Activated T-helper 1 cell treated with Interleukin-2 at 50 U/mL for 16 hours (primary cell): ENCODE measurements at places on chromosomes 6 and 20.

- no peak for DNase-seq
Observed at GRCh38 chr6:168072730-168073129, 6.3 kb downstream of the FRMD1 start.

GRCh38 chr20:58886546-58886945 lies 34.0 kb downstream of the GNAS start:
- no peak for DNase-seq

DNA sequence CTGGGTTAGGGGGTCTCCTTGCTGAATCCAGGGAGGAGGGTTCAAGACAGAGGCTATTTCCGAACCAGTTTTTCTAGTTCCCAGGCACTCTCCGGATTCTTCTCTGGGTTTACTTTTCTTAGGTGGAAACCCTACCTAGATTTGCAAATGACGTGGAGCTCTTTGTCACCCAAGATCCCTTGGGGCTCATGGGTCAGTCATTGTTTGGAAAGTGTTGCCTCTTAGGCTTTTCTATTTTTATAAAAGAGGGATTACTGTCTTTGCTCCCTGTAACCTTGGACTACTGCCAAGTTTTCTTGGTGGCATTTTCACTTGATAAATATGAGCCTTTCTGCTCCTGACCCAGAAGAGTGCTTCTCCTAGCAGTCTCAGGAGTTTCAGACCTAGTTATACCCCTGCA lies 33.6 kb downstream of the FAM209B start:
- no peak for DNase-seq

DNA sequence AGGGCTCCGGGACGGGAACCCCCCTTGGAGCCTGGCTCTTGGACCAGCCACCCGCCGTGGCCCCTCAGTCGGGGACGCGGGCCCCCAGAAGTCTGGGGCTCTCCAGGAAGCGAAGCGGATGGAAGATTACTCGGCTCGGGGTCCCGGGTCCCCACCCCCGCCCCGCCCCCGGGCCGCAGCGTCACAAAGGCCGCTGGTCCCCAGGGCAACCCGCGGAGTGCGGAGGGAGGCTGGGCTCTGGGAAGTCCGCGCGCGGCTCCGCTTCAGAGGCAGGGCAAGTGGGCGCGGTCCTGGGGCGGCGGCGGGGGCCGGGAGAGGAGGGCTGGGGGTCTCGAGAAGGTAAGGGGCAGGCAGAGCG lies at the start of gene FNDC11:
TSS of gene FNDC11 (plus strand) at position 227 of the 358 bp plus-strand sequence. CDS start 1,505 bp downstream, outside the sequence.
- DNase-seq, result no peak

GRCh38 chr6:52643158-52643557 lies 27.8 kb upstream of the TMEM14A start:
- no peak for DNase-seq

DNA sequence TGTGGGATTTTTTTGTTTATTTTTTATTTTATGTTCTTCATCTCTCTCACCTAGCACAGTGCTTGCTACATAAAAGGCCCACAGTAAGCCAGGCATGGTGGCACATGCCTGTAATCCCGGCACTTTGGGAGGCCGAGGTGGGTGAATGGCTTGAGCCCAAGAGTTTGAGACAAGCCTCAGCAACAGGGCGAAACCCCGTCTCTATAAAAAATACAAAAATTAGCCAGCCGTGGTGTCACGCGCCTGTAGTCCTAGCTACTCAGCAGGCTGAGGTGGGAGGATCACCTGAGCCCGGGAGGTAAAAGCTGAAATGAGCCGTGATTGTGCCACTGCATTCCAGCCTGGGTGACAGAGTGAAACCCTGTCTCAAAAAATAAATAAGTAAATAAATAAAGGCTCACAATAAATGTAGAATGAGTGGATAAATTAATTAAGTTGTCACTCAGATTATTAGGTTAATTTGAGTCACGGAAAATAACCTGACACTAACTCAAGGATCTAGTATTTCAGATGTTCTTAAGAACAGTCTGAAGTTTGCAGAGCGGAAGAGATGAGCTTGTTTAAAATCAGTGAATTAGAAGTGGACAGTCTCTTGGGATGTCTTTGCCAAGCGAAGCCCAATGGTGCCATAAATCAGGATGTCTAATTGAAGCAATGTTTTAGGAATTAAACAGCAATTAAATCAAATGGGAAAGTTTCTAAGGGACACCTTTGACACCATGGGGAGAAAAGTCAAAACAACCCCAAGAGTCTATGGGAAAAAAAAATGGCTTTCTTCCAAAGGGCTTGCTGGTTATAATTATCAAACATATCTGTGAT lies 214.4 kb downstream of the ZNF217 start:
- DNase-seq, result no peak

- DNase-seq, result no peak
Observed at GRCh38 chr6:129486327-129486726, 223.7 kb downstream of the ARHGAP18 start.

DNA sequence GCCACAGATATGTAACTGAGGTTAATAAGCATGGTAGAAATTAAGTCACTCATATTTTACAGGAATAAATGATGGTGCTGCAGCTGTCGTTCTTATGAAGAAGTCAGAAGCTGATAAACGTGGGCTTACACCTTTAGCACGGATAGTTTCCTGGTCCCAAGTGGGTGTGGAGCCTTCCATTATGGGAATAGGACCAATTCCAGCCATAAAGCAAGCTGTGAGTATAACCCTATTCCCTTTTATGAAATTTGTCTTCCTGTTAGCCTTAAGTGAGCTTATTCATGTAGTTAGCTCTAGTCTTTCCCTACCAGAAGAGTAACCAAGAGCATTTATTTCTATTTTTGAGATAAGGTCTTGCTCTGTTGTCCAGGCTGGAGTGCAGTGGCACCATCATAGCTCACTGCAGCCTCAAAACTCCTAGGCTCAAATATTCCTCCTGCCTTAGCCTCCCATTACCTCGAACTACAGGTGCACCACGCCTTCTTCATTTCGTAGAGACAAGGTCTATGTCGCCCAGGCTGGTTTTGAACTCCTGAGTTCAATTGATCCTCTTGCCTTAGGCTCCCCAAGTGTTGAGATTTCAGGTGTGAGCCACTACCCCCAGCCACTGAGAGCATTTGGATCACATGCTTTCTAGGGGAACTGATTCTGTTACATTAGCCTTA lies 12.0 kb downstream of the TCP1 start:
- DNase-seq, result no peak

DNA sequence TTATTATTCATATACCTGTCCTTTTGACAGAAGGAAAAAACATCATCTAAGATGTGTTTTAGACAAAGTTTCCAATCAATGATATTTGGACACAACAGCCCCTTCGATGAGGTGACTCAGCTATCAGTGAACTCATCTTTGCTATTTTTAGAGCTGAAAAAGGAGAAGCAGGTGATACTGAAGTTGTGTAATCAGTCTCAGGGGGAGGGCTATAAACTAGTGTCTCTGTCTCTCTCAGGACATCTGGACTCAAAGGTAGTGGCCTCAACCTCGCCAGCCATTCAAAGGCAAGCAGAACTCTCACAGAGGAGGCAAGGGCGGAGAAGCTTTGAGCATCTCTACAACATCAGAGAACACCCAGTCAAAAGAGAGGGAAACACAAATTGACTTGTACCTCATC lies 135.4 kb downstream of the BFSP1 start:
- DNase-seq, result no peak

DNA sequence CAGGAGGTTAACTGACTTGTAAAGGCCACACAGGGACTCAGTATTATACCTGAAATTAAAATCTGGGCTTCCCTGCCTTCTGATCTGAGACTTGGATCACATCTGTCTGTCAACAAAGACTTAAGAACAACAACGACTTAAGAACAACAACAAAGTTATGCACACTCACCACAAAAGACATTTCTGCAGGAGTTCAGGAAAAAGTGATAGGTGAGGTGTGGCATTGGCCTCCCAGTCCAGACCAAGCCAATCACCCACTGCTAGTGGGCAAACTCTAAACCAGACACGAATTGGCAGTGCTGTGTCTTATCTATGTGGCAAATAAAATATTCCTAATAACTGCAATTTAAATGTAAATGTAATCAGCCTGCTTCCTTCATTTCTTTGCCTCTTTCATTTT lies 61.3 kb downstream of the PRDM1 start:
- no peak for DNase-seq

- DNase-seq, result no peak
Observed at GRCh38 chr6:164283574-164283973, 869.1 kb downstream of the QKI start.

DNA sequence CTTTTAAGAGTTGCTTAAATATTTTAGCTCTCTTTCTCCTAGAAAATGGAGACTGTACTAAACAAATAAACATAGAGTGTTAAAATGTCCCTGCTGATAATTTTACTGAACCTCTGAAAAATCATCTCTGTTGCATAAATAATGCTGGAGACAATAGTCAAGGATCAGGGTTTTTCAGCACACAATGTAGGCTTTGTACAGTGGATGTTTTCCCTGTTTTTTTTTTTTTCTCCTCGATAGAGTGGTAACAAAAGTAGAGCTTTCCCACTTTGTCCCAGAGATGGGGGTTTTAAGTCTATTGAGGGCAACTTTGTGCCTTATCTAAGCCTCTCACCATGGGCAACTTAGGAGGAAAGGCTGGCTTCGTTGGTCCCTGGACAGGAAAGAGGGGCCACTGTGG lies 222.6 kb upstream of the HDDC2 start:
- no peak for DNase-seq

DNA sequence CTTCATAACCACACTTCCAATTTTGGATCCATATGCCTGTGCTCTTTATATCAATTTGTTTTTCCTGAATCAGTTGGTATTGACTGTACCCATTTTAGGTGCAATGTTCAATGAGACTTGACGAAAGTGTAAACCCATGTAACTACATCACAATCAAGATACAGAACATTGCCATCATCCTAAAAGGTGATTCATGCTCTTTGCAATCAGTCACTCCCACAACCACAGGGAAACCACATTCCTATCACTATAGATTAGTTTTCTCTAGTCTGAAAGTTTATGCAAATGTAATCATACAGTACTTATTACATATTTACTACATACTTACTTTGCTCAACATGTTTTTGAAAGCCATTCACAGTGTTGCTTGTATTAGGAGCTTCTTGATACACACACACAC lies 167.4 kb downstream of the ADGRG6 start:
- DNase-seq, result no peak

- DNase-seq, result no peak
Observed at GRCh38 chr20:2709205-2709981, 16.8 kb downstream of the EBF4 start.

DNA sequence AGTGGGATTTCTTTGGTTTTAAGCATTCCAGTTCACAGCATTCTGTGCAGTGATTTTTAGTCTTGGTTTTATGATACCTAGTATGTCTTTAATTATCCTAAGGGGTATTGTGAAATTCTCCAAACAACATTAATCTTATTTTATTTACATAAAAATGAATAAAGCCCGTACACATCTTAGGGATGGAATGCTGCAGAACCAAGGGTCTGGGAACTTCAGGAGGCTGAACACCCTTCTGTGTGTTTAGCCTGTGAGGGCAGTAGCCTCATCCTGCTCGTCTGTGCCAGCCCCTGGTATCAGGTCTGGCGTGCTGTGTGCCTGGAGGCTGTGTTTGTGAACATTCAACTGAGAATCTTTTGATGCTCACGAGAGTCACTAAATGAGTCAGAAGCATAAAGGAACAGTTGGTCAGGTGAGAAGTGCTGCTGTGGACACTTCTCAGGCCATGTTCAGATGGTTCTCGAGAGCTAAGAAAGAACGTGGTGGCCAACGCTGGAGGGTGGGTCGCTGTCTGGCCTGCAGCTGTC lies 25.2 kb upstream of the C20orf204 start:
- no peak for DNase-seq

DNA sequence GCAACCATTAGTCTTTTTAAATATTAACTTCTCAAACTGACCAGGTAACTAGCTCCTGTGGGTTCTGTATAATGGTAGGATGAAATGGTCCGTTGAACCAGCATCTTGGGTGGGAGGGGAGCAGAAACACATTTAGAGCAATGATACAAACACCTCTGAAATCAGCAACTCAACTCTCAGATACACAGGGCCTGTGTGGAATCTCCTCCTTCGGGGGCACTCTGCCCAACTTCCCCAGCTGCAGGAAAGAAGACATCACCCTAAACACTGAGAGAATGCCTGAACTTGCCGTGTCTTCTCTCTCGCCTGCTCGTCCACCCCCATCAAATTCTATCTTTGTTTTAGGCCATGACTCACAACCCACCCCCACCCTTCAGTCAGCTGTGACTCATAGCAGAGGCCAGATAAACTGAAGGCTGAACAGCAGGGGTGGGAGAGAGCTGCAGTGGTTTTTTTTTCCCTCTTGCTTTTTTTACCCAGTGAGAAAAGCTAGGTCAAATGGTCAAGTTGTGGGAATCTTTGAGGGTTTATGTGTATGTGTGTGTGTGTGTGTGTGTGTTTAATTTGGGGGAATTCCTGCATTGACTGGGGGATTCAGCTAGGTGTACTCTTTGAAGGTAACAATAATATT lies 593.4 kb upstream of the JAG1 start:
- no peak for DNase-seq

- no peak for DNase-seq
Observed at GRCh38 chr6:42366011-42366705, 85.6 kb downstream of the TRERF1 start.

DNA sequence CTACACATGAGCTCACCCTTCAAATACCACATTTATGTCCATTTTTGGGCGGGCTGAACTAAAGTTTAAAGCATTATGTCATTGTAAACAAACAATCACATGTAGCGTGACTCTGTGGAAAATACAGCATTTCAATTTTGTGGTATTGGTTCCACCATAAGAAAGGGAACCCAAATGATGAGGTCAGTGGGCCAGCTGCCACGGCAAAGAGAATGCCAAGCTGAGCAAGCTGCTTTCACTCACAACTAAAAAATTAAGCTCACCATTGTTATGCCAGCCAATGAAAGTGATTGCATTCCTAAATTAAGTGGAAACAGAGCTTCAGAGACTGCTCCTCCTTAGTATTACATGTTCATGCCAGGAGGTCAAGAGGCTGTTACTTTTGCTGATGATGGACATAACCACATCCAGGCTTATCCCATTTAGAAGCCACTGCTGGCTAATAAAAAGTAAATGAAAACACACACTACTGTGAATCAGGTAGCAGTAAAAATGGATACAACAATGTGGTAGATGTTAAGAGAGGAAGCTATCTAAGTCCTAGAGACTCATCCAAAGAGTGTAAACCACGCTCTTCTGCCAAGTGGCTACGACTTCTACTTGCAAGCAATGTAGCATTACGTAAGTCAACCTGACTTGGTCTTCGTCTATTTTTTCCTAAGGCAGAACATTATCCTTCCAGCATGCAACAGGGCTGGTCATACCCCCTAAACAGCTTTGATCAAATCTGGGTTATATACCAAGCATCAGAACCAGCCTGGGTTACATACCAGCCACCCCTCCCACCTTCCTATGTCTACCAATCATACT lies 164.8 kb downstream of the BACH2 start:
- no peak for DNase-seq
